Stimulated activated CD4-positive, alpha-beta T cell treated with anti-CD3 and anti-CD28 coated beads, Interleukin-1b, Interleukin-23, amount 100 ng/mL, for 1 hour (primary cell): ENCODE measurements at places on chromosomes 5 and 9.
A peak's percentile ranks its signal among the peaks of the same experiment; 100 is the strongest.

DNA sequence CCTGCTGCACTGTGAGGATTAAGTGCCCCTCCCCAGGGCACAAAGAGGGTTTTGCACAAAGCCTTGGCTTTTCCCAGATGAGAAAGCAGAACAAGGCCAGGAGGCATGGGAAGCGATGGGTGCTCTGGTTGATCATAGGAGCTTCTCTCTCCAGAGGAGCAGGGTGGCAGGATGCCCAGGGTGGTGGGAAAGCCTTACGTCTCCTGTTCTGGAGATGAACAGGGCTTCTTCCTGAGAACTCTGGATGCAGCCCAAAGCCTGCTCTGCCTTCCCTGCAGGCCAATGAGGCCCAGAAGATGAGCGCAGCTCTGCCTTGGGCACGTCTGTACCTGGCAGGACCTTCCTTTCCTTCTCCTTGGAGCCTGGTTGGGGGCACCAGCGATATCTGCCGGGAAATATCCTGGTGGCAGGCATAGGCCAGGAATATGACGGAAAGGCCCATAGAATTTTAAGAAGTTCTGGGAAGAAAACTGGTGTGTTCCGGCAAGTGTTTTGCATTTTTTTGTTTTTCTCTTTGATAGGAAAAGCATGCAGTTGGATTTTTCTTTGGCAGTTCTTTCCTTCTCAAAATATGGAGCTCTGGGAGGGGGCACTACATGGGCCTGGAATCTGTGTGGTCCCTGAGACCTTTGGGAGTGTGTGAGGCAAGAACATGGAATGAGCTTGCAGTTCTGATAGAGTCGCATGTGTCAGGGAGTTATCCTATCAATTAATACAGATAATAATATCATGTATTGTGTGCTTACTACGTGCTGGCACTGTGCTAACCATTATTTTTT is 253.2 kb upstream of the KLF4 start:
- no peak for DNase-seq

DNA sequence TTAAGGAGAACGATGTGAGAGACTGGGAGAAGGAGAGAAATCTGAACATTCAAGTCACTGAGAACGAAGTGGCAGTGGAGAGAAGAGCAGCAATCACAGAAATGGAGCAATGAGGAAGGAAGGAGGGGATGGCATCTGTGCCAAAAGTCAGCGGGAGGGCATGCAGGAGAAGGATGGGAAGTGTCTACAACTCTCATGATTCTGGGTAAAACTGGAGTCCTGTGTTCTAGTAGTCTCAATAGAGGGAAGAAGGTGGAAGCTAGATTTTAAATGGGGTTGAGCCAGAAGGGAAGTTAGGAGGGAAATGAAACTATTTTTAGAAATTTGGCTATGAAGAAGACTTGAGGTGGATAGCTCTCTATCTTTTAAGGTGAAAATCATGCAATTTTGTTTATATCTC is 39.1 kb upstream of the SPATA31C2 start:
- DNase-seq = no peak

- DNase-seq = no peak
These were observed 121.7 kb upstream of the RGMB start for GRCh38 chr5:98651715-98652114.

GRCh38 chr5:181039471-181039870 is 595 bp upstream of the BTNL9 start:
- no peak for DNase-seq

GRCh38 chr5:174409971-174410370 is 314.4 kb upstream of the MSX2 start:
- no peak for DNase-seq

- no peak for DNase-seq
These were observed 177.8 kb downstream of the TTLL11 start for GRCh38 chr9:121915304-121915625.

DNA sequence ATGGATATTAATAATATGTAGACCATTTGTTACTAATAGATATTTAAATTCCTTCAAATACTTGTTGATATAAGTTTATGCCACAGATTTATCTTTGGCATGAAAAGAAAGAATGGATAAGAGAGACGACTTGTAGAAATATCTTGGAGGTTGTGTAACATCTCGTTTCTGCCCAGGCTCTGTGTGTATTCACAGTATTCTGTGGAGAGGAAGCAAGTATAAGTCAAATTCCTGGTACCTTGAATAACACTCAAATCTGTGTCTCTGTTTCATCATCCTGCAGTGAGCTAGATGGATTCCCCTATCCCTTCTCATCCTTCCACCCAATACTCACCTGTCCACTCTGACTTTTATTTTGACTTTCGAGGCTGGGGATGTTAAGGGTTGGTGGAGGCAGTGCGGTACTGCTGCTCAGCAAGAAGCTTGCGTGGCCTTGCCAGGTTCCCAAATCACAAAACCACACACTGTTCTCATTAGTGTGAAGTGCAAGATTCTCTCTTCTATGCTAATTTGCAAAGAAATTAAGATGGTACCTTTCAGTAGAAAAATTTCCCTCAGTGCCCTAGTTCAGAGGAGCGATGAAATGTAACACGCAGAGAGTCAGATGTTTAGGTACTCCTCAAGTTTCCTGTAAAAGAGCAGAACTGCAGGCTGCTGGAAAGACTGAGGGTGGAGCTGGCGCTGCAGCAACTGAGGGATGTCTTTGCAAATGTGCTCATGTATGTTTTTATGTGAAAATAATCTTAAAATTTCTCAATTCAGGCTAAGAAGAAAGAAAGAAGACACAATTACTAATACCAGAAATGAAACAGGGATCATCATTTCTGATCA is 42.6 kb upstream of the ANKRD18A start:
- no peak for DNase-seq

DNA sequence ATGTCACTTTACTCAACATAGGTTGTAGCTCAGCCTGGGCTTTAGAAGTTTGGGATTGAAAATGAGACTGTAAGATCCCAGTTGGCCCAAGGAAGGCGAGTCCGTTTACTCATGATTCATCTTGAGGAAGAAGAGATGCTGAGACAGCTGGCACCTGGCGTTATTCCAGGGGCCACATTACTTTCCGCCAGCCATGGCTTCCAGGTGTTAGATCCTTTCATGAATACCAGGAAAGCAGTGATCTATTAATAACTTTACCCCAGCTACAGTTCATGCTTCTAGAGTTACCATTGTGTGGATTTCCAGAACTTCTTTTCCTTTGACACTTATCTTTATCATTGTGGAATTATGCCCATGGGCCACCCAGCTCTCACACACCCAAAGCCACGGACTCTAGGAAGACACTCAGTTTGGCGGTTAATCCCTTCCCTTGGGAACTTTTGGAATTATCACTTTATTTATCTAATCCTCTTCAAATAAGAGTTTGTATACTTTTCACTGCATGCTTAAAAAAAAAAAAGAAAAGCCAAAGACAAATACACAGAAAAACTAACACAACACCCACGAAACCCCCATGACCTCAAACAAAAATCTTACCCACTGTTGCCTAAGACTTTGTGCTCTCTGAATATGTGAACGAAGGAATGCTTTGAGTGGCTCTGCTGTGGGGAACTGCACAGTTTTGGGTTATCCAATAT is 26.9 kb downstream of the RAI14 start:
- no peak for DNase-seq

- no peak for DNase-seq
These were observed 5.4 kb downstream of the IPPK start for GRCh38 chr9:92664394-92665152.

DNA sequence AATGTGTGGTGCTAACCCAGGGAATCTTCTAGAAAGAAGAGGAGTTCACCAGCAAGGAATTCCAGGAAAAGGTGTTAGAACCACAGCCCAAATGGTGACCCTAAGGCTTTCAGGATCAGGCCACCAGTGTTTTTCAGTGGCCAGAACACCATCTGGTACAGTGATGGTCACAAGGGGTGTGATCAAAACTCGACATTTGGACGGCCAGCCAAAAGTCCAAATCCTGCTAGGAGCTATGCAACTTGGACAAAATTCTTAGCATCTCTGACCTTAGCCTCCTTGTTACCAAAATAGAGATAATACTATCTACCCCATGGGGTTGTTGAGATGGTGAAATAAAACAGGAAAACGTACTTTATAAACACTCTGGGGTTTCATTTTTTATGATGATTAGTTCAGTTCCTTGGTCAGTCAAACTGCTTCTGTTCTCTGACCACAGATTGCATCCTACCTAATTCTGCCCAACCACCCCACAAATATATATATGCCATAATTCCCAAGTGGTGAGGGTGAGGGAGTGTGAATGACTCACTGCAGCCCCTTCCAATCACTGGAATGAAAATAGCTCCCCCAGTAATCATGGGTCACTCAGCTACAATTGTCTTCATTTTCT is 210.3 kb downstream of the CDK5RAP2 start:
- no peak for DNase-seq

DNA sequence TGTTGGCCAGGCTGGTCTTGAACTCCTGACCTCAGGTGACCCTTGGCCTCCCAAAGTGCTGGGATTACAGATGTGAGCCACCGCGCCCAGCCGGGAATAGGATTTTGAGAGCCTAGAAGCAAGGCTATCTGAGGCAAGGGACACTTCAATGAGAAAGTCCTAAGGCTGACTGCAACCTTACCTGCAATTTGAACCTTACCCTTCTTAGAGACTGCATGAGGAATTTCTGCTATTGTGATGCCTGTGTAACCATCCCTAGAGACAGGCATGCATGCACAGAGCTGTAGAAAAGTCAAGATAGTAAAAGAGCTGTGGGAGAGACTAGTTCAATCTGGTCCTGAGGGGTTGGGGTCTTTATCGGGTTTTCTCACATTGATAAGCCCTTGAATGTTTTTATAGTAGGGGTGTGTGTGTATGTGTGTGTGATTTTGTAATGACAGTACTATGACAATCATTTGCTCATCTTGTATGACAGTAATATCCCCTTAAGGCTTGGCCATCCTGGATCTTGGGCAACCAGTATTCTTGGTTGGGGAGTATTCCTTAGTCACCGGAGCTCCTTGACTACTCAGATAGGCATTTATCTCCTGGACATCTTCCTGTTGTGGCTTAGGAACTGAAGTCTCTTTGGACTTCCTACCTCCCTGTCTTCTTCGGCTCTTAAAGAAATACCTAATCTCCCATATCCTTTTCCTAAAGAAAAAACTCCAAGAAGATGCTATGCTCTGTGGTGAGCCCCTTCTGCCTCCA is 11.2 kb downstream of the DNAJB5 start:
- no peak for DNase-seq

- DNase-seq = no peak
These were observed 696.2 kb downstream of the DNAH5 start for GRCh38 chr5:13248253-13248652.

GRCh38 chr9:90365666-90366065 is 277.0 kb downstream of the DIRAS2 start:
- DNase-seq = no peak

- DNase-seq = no peak
These were observed 250.3 kb downstream of the SEC61B start for GRCh38 chr9:99472240-99472915.

- DNase-seq = no peak
These were observed 1156.8 kb upstream of the SEMA6A start for GRCh38 chr5:117731446-117731845.

GRCh38 chr9:81716409-81716808 is 27.1 kb upstream of the TLE1 start:
- DNase-seq = no peak

GRCh38 chr9:130042885-130043653 is at the start of gene FNBP1:
Gene FNBP1 (minus strand): TSS chr9:130043189. CDS start chr9:130042975, 214 bp downstream.
- DNase-seq = peak; percentile 59

- no peak for DNase-seq
These were observed 199.3 kb upstream of the PTGER4 start for GRCh38 chr5:40480392-40480791.

GRCh38 chr5:107805166-107805565 is 134.4 kb upstream of the EFNA5 start:
- no peak for DNase-seq

DNA sequence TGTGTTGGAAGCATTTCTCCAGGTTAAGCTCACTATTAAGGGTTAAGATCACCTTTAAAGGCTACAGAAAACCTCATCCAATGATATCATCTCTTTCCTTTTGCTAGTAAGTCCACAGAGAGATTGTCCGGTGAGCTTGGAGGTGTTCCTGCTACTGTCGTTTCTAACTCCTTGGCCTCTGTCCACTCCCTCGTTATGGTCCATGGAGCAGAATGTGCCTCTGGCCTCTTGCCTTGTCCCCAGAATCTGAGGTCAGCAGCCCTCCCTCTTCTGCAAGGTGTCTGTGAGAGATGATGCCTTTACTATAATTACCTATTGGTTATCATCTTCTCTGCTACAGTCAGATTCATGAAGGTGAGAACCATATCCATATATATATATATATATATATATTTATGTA is 15.0 kb downstream of the ORM2 start:
- DNase-seq = no peak

DNA sequence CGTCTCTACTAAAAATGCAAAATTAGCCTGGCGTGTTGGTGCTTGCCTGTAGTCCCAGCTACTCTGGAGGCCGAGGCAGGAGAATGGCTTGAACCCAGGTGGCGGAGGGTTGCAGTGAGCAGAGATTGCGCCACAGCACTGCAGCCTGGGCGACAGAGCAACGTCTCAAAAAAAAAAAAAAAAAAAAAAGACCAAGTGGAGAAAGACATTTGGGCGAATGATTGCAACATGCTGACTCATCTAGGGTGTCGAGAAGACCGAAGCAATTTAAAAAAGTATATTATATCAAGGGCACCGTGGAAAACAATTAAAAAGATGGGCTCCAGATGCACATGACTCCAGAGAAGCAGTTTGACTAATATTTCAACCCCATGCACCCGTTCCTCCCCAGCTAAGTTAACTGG is 9.2 kb downstream of the KLF4 start:
- no peak for DNase-seq

- no peak for DNase-seq
These were observed 429.3 kb downstream of the GADD45G start for GRCh38 chr9:90034071-90034470.

DNA sequence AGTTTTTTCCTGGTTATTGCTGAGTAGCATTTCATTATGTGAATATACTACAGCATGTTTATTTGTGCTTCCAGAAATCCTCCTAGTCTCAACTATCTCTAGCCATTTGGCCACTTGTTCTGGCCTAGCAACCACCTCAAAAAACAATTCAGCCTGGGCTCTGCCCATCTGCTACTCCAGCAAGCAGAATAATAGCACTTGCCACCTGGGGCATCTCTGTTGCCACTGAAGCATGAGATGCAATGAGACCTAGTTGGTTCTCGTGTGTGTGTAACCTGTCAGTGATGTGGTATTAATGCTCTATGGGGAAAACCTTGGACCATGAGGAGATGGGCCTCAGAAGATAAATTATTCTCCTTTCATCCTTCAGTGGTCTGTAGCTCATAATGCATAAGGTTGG is 129.5 kb downstream of the RNF180 start:
- no peak for DNase-seq

DNA sequence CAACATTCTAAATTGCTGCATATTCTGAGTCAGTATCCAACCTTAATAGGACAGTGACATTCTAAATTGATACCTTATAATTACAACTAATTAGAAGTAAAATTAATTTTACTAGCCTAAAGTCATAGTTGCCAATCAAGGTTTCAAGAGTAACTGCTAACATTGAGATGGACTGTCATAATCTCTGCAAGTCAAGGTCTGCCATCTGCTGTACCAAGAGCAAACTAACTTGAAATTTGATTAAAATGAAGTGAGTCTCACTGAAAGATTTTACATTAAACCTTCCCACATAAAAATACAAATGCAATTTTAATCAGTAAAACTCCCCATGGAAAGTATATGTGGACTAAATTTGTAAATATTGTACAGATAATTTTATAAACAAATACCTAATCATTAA is 235.3 kb downstream of the PRDM9 start:
- DNase-seq = no peak
